ENCODE measurements at places on chromosomes 16 and 17.

DNA sequence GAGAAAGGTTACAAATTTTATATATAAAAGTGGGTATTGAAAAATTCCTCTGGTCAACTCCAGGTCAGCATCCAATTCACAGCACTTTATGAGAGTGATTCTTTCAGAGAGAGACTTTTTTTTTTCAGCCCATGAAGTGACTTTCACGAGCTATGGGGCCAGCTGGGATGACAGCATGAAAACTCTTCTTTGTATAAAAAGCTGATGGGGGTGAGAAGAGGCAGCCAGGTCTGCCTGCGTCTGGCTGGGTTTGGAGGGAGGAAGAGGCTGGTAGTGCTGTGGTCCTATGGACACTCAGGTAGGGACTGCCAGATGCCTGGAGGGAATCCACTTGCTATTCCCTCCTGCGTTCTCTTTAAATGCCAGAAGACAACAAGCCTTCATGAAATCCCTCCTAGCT, 250.6 kb downstream of the UTP18 start:
- no peak for DNase-seq

GRCh38 chr17:80633207-80633606, 88.6 kb downstream of the RPTOR start:
- no peak for DNase-seq

DNA sequence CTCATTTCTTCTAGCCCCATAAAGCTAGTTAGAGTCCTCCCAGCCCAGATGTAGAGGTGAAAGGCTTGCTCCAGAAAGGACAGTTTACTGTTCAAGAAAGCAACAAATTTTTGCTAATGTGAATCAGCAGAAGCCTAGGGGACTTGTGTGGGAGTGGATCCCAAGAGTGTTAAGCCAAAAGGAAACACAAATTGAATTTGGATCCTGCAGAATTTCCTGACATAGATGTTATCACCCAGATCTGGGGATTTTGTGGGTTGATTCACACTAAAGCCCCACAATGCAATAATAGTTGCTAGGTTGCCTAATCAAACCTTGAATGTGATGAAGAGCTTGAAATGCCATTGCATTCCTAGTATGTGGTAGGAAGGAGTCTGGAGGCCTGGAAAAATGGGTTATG, 135.2 kb upstream of the HS3ST3A1 start:
- DNase-seq: no peak

DNA sequence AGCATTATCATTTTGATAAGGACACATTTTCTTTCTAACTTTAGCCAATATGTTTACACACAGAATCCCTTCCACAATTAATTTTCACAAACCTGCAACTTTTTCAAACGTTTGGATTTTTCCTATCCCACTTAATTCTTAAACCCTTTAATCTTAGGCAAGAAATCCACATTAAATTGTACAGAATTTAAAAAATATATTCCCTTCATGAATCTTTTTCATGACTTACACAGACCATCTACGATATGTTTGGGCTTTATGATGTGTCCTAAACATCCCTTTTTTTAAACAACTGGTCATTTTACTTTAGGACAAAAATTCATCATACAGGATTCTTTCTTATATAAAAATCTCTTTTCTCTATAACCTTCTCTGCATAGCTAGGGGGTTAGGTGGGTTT, 241.5 kb upstream of the CNTNAP4 start:
- DNase-seq: no peak

GRCh38 chr17:35169835-35170363, 22.3 kb downstream of the UNC45B start:
- DNase-seq: no peak

DNA sequence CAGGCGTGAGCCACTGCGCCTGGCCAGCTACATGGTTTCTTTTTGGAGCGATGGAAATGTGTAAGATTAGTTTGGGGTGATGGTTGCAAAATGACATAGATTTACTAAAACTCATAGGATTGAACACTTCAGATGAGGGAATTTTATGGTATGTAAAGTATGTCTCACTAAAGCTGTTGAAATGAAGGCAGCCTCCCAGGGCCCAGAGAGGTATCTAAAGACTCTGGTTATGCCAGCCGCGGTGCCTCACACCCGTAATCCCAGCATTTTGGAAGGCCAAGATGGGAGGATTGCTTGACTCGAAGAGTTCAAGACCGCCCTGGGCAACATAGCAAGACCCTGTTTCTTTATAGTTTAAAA, 254.9 kb downstream of the PARN start:
- no peak for DNase-seq

DNA sequence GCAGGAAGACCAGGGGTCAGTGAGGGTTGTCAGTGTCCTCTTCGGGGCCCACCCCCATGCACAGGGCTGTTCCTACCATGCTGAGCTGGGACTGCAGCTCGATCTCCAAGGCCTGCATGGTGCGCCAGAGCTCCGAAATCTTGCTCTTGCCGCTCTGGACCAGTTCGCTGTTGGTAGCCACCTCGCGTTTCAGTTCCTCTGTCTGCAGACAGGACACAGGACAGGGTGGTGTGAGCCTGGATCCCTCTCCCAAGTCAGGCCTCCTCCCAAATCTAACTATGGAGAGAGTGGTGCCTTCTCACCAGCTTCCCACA, 90.9 kb downstream of the GOSR1 start:
- DNase-seq: no peak

GRCh38 chr16:19245326-19245925, 40.1 kb upstream of the CLEC19A start:
- no peak for DNase-seq

DNA sequence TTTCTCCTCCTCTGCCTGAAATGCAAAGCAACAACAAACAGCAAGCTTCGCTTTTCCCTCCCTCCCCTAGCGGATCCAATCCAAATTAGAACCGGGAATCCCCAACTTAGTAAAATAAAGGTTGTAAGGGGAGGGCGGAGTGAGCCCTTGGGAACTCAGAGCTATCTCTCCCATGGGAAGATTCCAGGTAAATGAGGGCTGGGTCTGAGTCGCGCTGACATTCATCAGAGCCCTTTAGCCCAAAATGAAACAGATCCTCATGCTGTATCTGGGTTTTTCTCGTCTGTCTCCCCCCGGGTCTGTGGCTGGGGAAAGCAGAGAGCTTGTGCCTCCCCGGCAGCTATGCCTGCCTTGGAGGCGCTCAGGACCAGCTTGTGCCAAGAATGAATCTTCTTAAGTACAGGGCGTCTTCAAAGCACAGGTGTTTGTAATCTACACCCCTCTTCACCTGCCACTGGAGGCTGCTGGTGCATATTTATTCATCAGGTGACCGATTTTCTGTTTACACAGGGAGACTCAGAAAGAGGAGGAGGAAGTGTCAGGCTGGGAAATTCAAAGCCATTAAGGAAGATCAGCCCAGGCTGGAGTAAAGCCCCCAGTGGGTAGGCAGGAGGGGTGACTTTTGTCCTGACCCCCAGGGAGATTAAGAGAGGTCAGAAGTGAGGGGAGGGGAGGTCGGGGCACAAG, 55.0 kb upstream of the GSE1 start:
- no peak for DNase-seq

DNA sequence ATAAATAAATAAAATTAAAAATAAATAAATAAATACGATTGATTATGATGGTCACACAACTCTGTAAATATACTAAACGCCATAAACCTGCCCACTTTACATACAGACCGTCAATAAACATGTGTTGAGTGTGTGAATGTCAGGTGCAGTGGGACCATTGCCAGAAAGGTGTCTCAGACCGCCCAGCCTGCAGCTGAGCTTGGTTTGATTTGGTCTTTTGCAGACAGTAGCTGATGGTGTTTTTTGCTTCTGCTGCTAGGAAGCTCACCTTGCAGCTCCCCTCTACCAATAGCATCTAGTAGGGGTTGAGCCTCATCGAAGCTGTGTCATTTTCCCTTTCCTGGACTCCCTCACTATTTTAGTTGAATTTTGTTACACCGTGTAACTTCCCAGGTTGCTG, 23.5 kb downstream of the UBALD1 start:
- no peak for DNase-seq

DNA sequence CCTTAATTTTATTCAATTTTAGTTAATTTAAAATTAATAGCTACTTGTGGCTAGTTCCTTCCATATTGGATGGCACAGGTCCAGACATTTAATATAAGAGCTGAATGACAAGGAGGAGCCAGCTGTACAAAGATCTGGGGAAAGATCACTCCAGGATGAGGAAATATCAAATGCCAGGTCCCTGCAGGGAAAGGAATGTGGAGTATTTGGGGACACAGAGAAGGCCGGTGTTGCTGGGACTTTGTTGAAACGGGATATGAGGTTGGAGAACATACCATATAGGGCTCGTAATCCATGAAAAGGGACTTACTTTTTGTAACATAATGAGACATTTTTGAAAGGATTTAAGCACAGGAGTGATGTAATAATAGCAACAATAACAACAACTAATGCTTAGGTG, 426.8 kb downstream of the HS3ST4 start:
- no peak for DNase-seq

DNA sequence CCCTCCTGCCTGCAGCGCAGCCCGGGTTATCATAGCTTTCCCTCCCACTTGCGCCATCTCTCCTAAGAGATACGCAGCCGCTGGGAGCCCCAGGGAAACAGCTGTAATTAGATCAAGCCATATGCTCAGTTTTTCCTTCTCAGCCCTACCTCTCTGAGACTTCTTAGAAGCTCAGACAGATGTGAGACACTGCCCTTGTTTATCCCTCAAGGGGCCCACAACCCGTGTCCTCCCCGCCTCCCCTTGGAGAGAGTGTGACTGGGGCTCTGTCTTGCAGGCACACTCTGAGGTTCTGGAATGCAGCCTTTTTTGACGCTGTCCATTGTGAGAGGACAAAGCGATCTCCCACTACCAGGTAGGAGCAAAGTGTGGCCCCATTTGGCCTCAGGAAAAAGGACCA, 31.2 kb downstream of the CIBAR2 start:
- DNase-seq: no peak

DNA sequence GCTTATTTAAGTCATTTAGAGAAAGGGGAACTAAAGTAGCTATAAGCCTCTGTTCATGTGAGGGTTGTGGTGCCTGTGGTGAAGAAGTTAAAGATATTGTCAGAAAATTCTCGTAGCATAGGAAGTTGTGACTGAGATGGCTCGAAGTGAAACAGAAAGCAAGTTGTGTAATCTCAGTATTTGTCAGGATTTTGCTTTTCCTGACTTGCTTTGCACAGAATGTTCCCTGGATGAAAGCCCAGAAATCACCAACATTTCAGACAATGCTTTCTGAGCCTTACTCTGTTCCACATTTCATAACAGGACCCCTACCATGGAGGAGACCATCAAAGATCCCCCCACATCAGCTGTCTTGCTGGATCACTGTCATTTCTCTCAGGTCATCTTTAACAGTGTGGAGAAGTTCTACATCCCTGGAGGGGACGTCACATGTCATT, 10.6 kb downstream of the CALCOCO2 start:
- DNase-seq: no peak

DNA sequence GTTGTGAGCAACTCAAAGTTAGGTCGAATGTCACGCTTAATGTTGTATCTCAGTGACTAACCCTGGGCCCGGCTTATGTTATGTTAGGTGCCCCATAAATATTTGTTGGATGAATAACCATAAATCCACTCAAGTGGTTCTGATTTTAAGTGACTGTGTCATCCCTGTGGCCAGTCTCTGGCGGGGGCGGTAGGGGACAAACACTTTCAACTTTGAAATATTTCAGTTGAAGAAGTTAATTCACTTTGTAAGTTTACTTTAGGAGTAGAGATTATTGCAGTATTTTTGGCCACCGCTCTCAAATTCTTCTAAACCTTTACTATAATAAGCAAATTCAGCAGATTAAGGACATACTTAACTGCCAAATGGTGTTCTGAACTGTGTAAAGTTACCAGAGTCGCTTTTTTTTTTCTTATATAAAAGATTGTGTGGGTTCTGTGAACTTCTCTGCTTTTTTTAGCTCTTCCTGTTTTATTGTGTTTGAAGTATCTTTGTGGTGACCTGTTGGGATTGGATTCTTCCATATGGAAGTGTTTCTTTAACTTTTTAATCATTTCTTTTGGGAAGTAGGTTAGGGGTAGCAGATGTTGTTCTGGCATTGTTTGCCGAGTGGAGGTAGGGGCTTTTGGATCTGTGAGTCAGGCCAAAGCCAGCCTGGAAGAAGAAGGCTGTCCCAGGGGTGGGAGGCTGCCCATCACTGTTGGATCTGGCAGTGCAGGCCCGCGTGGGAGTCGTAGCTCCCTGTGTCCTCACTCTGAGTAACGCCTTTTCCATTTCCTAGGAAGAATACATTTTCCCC, 61.4 kb upstream of the TBX2 start:
- DNase-seq: peak; percentile 82

GRCh38 chr16:82814059-82814458, 187.3 kb downstream of the CDH13 start:
- no peak for DNase-seq

GRCh38 chr16:9123871-9124270, 32.4 kb downstream of the HAPSTR1 start:
- DNase-seq: no peak

DNA sequence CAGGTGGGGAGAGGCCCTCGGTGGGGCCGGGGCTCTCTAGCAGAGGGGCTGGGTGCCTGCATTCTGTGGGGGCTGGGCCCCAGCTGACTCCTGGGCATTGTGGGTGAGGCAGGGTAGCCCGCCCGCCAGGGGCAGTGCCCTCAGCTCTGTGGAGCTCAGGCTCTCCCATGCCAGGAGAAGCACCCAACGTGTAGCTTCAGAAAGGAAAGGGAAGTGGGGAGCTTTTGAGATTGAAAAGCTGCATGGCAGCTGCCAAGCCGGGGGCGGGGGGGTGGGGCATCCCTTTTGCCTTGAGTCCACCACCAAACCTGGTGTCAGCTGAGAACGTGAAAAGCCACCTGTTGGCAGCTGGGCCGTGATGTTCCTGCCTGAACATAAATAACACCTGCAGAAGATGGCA, 192.1 kb upstream of the CIBAR2 start:
- no peak for DNase-seq

GRCh38 chr16:88392616-88393015, 9.9 kb downstream of the ZNF469 start:
- DNase-seq: no peak

DNA sequence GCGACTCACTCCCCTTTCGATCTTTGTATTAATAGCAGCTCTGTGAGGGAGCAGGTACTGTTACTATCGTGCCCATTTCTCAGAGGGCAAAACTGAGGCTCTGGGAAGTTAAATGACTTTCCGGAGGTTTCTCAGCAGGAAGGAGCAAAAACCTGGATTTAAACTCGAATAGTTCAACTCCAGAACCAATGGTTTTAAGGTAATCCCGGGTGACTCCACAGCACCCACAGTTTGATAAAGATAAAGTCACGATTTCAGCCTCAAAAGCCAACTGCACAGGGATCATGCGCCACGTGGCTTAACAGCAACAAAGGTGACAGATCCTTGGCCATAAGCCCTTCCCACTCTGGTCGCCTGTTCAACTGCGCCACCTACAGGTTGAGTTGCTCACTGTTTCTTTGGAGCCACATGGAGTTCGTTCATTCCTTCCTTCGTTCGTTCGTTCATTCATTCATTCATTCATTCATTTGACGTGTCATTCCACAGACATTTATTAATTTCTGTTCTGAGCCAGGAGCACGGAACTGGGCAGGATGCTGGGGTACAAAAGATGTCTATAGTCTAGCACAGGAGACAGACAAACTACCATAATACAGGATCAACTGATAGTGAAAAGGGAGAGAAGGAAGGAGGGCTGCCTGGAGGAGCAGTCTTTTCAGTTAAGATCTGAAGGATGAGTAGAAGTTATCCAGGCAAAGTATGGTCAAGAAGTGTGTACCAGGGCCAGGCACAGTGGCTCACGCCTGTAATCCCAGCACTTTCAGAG, 134.8 kb downstream of the HS3ST2 start:
- peak; percentile 11 for DNase-seq
